ENCODE measurements at places on chromosomes 2 and 18.

- DNase-seq, result no peak
These were observed 3.0 kb downstream of the PIKFYVE start for GRCh38 chr2:208269091-208269490.

- no peak for DNase-seq
These were observed 23.7 kb upstream of the SPTBN1 start for GRCh38 chr2:54432251-54433015.

- DNase-seq, result no peak
These were observed 62.1 kb downstream of the TMEM17 start for GRCh38 chr2:62443886-62444285.

DNA sequence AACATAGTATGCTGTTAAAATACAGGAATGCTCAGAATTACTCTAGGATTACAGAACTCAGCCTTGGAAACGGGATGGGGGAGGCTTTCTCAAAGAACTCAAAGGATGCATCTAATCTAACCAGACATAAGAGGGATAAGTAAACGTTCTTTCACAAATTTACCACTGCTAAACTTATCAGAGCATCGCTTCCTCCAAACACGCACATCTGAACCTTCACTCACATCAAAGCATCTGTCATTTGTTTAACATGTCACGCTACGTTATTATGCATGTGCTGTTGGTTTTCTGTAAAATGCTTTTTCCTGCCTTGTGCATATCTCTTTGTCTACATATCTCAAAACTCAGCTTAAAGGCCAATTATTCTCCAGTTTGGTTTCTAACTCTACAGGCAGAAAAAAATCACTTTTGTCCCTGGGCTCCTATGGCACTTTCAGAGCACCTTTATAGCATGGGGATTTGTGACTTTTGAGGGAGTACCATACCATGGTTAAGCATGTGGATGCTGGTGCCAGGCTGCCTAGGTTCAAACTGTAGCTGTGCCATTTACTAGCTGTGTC, 106.7 kb upstream of the FSHR start:
- no peak for DNase-seq

DNA sequence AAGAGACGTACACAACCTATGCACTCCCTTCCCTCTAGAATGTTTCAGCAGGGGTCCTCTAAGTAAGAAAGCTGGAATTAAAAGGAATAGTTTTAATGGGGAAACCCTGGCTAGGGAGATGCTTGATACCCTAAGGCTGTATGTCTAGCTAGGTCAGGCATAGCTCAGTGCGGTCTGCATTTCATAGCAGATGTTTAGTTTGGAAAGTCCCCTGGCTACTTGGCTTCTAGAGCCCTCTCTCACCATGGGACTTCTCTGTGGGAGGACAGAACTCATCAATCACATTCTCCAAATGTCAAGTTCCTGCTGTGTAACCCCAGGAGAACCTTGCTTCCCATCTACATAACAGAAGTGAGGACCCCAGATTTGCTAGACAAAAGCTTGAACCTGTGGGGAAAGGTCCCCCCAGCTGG, 24.1 kb upstream of the ANXA4 start:
- DNase-seq, result no peak
